RPMI7951 (cell line): ENCODE measurements at places on chromosomes 7 and 10. TPM values are rescaled to one million over a fixed set of nuclear protein-coding genes. Genes with fewer than 3 reads are reported as not detected.

- no peak for DNase-seq
Observed at GRCh38 chr7:117203205-117203604, 119.7 kb downstream of the WNT2 start.

DNA sequence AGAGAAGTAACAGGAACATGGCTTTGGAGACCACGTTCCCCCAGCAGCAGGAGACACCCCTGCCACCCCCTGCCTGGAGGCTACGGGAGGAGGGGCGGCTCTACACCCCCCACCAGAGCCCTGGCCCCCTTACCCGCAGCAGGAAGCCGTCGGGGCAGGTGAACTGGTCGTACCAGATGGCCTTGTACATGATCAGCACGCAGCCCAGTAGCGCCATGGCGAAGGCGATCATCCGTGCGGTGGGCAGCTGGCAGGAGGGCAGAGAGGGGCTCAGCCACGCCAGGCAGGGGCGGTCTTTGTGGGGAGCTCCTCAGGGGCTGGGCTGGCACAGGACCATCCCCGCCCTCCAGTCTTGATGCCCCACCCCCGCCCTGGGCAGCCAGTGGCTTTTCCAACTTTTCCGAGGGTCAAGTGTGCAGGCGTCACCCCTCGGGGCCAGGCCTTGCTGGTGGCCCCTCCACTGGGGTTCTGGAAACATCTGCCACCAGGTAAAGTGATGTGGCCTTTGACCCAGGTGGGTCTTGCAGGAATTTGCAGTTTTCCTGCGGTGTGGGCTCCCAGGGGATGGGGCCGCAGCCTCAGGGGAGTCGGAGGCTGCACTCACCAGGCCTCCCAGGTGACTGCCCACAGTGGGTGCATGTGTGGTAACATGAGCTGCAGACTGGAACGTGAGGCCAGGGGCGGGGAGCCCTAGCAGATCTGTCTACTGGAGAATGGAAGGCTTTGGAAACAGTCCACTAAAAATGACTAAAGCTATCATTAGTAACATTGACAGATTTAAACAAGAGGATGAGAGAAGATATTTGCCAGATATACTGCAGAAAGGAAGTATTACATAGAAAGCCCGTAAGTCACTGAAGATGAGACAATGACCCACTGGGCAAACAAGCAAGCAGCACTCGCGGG lies 9.7 kb downstream of the CALY start:
- DNase-seq, result no peak

Gene SLC26A4
- 1.4 and 1.5 TPM in 2 replicates for total RNA-seq

DNA sequence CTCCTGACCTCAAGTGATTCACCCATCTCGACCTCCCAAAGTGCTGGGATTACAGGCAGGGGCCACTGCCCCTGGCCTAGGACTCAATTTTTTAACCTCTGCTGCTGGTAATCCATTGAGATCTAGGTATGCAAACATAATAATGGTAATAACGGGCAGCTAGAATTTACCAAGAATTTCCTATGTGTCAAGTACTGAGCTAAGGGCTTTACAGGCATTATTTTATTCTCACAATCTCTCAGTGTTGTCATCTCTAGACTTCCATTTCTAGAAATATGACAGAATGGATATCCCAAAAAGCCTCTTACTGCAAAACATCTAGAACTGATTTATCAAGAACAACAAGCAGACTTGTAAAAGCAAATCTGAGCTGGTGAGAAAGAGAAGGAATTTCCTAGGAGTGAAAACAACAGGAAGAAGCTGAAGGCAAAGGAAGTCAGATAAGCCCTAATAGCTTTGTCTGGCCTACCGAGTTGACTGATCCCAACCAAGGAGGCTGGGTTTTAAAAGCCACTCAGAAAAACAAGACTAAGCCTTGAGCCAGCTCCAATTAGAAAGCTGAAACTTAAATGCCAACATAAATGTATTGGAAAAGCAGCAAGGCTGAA lies 70.6 kb downstream of the CCDC71L start:
- DNase-seq, result no peak

- no peak for DNase-seq
Observed at GRCh38 chr10:110558041-110558440, 9.5 kb upstream of the SMC3 start.
